ENCODE measurements at places on chromosomes 12 and 14.
A peak's percentile ranks its signal among the peaks of the same experiment; 100 is the strongest.

GRCh38 chr12:95836630-95837239 is 22.0 kb upstream of the SNRPF start:
- no peak for DNase-seq

- DNase-seq: no peak
Observed at GRCh38 chr12:28908646-28909045, 240.4 kb upstream of the FAR2 start.

GRCh38 chr12:106769546-106769945 is 4.9 kb upstream of the RIC8B start:
- DNase-seq: no peak

GRCh38 chr14:64506721-64507120 is 2.2 kb downstream of the ZBTB1 start:
- DNase-seq: no peak

DNA sequence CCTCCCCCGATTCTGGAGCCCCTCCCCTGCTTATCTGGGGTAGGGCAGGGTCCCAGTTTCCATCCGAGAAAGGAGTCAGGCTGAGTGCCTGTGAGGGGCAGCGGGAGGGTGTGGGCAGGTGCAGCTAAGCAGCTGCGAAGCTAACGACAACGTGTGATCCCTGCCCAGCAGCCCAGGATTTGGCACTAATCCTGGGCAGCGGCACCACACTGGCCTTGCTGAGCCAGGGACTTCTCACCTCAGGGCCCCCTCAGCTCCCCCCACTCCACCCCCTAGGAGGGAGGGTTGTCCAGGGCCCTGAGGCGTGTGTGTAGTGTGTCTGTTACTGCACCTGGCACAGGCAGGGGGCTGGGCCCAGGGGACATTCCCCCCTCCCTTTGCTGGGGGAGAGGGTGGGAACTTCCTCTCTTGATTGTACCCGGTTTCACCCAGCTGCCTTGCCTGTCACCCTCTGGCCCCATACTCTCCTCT is 1.8 kb downstream of the SMIM41 start:
- DNase-seq: no peak

DNA sequence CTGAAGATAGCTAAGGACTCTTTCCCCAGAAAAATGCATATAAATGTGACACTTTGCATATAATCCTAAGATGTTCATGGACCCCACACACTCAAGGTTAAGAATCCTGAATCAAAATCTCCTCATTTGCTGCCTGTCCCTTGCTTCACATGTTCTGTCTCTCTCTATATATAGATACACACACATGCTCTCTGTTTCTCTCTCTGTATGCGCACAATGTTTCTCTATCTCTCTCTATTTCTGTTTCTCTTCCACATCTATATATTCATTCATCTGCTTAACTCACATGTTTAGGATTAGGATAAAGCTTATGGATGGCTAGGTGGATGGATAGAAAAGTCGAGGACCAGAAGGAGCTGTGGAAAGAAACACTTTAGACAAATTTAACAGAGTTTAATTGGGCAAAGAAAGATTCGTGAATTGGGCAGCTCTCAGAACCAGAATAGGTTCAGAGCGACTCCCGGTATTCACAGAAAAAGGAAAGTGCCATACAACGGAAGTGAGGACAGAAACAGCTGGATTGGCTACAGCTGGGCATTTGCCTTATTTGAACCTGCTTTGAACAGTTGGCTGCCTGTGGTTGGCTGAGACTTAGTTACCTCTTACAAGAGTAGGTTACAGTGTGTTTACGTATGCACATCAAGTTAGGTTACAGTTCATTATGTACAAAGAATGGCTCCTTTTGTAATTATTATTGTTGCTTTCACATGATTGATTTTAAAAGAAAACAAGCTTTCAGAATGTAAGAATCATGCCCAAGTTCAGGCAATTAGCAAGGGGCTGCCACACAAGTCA is 57.6 kb downstream of the EMP1 start:
- no peak for DNase-seq

DNA sequence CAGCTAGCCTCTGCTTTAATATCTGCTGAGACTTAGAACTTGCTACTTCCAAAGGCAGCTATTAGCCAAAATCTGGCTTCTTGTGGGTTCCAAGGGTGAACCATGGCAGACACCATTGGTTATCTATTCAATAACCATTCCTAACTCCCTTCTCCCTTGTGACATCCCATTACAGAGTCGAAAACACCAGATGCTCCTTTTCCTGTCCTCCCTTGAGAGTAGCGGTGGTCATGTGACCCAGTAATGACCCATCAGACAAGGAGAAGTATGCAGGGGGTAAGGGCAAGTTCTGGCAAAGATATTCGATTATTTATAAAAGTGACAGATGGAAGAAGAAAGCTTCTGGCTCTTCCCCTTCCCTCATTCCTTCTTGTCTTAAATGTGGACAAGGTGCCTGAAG is 20.1 kb downstream of the TGFB3 start:
- no peak for DNase-seq

DNA sequence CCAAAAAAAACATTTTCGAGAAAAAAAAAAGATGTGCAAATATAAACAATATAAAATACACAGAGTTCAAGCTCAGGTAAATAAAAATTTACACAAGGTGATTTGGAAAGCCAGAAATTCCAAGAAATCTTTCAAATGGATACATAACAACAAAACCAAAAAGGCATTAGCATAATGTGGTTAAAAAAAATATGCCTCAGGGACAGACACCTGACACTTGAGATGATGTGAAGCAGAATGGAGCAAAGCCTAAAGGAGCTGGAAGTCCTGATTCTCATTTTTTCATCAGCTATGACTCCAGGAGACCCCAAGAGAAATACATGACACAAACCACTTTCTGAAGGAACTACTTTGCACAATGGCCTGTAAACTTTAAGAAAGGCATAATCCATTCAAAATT is 98.6 kb downstream of the PPP2R5E start:
- no peak for DNase-seq

DNA sequence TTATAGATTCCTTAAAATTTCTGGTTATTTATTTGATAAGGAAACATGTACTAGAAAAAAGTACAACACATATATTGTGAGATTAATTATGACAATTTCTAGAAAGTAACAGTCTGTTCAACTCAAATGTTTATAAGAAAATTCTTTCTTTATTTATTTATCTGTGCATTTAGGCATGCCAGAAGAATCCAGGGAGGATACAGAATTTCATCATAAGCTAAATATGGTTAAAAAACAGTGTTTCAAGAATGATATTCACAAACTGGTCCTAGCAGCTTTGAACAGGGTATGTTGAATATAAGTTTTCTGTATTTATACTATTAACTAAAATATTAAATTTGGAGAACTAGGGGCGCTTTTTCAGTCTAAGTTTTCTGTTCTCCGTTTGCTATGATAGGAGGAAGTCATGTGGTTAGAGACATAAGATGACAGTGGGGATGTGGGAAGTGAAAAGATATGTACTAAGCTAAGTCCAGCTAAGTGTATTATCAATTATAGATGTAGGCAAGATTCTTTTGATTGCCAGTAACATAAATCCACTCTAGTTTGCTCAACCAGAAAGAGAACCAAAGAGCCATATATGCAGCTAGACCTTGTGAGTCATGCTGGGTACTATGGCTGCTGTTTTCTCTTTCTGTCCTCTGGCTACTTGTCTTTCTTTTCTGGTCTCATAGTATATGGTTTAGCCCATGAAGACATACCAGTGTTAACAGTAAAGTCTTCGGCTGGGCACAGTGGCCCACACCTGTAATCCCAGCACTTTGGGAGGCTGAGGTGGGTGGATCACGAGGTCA is 39.0 kb downstream of the LRRK2 start:
- DNase-seq: no peak

GRCh38 chr12:109191621-109192250 is 75.3 kb downstream of the ACACB start:
- DNase-seq: no peak

DNA sequence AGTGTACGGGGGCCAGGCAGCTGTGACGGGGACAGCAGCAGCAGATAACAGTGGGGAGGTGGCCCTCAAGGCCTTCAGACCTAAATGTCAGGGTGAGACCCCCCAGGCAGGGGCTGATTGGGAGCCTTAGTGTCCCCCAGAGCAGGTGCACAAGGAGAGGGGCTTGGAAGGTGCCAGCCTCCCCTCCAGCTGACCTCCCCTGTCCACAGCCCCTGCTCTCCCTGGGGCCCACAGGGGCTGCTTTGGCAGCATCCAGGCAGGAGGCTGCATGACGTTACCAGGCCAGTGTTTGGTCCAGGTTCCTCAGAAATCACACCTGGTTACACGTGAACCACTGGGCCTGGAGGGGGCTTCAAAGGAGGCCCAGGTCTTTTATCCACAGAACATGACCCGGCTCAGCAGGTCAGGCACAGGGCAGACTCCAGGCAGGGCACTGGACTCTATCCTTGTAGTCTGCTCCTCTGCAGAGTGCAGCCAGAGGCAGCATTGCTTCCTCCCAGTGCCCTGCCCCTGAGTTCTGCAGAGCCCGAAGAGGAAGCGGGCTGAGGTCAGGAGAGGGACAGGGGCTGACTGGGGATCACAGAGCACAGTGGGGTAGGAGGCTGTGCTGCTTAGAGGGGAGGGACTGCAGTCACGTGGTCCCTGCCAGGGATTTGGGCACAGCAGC is 2.6 kb upstream of the TRMT61A start:
- no peak for DNase-seq

DNA sequence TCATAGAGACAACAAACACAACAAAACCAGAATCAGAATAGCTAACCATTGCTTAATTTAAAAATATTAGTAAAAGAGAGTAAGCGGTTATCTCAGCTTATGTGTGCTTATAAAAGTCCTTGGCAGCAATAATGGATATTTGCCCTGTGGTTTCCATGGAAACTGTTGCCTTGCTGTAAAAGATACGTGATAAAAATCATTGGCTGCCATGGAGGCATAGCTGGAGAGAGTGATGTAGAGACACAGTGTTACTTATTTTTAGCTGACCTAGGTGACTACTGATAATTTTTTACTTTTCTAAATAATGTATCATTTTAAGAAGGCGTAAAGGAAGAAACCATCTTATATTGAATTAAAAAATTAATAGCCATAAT is 92.9 kb downstream of the ERC1 start:
- DNase-seq: no peak

DNA sequence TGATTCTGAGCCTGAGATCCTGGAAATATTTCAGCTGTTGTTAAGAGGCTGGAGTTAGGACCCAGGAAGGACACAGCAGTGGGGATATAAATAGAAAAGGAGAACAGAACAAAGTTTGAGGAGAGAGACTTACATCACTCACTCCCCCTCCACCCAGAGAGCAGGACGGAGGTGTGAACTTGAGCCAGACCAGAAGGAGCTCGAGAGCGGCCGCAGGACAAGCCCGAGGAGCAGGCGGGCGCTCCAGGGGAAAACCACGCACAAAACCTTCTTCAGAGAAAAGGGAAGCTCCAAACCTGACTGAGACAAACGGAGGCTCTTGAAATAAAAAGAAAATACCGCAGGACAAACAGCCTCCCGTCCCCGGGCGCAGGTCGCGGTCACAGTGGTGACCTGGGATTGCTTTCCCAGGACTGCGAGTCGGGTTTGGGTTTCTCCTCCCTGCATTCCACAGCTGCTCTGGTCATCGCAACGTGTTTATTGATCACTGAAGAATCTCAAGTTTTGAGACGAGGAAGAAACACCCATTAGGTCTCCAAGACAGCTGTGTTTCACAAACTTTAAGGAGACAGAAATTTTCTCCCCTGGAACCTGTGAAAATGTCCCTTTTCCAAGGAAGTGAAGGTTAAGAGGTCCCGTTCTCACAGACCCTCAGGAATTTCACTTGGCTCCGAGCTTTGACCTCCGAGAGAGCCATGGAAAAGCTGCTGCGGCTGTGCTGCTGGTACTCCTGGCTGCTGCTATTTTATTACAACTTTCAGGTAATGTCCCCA is at the start of gene ADGRD1:
TSS of gene ADGRD1 (plus strand) at position 137 of the 773 bp plus-strand sequence. CDS start at position 696, 559 bp downstream.
- no peak for DNase-seq

DNA sequence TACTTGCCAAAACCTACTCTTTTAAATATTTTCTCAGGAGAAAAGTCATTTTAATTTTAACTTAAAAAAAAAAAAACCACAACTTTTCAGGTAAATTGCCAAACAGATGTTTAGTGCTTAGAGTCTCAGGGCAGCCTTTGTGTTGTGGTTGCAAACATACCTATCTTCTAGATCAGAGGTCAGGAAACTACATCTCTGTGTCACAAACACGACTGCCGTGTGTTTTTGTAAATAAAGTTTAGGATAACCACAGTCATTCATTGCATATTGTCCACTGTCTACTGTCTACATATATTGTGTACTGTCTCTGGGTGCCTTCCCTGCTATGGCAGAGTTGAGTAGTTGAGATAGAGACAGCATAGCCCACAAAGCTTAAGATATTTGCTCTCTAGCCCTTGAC is 48.9 kb downstream of the DYRK2 start:
- no peak for DNase-seq

DNA sequence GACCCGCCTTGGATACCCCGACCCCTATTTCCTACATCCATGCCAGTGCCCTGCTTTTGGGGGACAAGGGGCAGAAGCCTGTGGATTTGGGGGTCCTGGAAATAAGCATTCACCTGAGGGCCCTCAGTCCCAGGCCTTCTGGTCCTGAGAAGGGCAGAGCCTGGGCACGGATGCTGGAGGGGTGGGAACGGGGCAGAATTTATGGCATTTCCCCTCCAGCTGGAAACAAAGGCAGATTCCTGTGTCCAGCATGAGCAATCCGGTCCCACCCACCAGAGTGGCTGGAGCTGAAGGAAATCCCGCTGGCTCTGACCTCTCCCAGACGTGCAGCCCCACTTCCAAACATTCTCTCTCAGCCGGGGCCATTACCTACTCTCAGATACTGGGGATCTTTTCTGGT is 9.3 kb downstream of the ANKRD33 start:
- no peak for DNase-seq

DNA sequence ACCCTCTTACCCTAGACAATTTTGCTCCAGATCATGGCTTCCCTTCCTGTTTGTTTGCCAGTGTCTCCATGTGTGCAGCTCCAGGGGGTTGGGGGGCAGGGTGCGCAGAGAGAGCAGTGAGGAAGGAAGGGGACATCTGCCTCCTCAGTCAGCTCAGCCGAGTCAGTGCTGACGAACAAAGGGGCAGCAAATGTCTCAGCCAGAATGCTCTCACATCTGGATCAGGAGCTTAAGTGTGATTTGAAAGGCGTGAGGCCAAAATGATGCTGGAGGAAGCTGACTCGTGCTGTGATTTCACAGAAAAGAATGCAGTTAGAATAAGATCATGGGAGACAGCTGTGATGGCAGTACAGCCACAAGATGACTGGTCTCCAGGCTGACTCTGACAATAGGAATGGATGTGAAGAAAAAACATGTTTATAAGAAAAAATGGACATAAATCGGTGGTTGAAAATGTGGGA is 27.1 kb upstream of the CDK17 start:
- DNase-seq: peak; percentile 97
